ENCODE measurements at places on chromosomes 4 and X.

DNA sequence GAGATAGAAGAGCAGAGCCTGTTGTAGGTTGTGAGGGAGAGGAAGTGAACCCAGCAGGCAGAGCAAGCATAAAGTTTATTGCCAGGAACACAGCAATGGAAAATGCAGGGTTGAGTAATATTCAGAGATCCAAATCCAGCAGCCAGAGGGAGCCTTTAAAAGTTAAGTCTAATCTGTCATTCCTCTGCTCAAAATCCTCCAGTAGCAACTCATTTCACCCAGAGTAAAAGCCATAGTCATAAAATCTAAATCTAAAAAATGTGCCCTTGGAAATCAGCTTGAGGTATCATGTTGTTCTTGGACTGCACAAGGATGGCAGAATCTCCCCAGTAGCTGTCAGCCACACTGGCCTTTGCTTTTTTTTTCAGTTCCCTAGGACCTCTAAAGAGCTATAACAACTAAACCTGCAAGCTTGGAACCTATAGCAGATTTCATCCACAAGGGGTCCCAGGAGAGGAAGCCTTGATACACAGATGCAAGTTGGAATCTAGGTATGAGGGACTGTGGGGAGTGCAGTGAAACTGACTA, 62.9 kb upstream of the FRAS1 start:
- no peak for DNase-seq

DNA sequence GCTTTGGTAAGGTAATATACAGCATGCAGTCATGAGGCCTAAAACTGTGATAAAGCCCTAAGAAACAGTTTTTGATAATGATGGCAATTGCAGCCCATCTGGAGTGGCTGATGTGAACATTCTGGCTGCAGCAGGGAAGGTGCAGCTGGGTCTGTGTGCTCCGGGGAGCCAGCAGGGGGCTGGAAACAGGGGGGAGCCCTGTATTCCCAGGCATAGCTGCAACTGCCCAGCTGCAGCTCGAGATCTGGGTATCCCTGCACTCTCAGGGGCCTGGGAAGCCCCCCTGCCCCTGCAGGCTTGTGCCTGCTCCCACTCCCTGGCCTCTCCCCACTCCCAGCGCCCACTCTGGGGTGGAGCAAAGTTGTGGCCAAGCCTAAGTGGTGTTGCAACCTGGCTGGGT, 95.6 kb downstream of the RRAGB start:
- DNase-seq: no peak

DNA sequence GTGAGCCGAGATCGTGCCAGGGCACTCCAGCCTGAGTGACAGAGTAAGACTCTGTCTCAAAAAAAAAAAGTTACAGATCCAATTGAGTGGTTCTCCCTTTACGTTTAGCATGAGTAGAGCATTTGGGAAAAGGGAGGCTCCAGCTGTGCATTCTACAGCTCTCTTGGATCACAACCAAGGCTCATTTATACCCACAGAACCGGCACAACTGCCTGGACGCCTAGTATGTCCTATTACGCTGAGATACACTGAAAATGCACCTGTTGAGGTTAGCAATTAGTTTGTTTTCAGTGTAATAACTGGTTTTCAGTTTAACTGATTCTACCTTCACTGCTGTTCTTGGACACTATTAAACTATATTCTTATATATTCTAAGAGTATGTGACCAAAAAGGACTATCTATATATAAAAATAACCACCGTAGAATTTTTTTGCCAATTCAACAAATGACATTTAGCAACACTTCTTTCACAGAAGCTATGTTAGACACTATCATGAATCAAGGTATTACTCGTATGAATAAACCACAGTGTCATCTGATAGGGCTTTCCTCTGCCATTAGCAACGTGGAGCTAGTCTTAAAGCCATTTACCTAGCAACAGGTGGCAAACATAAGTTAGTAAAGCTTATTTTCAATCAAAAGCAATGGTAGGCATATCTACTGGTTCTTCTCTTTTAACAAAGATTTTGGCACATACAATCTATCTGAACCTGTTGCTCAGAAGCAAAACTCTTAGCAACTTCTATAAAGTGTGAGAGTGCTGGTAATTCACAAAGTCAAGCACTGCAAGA, 3.6 kb downstream of the OTUD4 start:
- peak; percentile 2 for DNase-seq

- no peak for DNase-seq
Measured at GRCh38 chr4:151049430-151049884, 34.4 kb upstream of the LRBA start.

DNA sequence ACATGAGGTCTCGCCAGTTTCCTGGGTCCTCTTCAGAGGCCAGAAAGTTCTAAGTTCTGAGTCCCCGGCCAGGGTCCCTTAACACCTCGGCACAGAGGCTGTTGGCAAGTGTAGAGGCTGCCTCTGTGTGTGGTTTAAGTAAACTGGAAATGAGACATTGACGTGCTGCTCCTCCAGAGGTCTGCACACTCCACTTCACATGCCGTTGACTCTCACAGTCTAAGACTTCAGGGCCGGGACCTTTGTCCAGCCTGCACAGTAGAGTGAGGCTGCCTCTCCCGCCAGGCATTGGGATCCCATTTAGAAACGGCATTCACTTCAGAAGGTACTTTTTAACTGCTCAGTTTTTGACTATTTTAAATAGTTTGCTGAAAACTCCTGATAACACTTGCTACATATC, 10.6 kb upstream of the TADA2B start:
- no peak for DNase-seq
